PC-9 (cell line): ENCODE measurements at places on chromosomes 12 and 14. TPM values are rescaled to one million over a fixed set of nuclear protein-coding genes. Genes with fewer than 3 reads are reported as not detected.

DNA sequence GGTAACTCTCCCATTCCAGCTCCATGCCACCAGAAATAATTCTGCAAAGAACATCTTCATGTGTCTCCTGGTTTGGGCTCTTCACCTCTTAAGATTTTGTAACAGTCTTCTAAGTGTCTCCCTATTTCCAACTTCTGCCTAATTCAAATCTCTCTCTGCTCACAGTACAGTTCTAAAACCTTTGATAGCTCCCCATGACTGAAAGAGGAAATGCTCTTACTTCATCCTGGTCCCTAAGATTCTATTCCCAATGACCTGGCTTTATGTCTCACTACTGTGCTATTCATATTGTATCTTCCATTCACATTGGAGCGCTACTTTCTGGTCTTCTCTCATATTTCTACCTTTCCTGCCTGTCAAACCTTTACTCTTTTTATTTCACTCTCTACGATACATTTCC is 1.6 kb downstream of the AMN1 start:
- peaks cover 20% of the 10 kb centered on the region; the same call in 1 of the 2 replicates for H3K4me1 ChIP-seq
- no peaks in the 10 kb centered on the region for H3K27me3 ChIP-seq
- DNase-seq = no peak
- H3K4me3 ChIP-seq = no peak overlapping the region
- H3K36me3 ChIP-seq = no peaks in the 10 kb centered on the region
- H3K27ac ChIP-seq = no peak overlapping the region

DNA sequence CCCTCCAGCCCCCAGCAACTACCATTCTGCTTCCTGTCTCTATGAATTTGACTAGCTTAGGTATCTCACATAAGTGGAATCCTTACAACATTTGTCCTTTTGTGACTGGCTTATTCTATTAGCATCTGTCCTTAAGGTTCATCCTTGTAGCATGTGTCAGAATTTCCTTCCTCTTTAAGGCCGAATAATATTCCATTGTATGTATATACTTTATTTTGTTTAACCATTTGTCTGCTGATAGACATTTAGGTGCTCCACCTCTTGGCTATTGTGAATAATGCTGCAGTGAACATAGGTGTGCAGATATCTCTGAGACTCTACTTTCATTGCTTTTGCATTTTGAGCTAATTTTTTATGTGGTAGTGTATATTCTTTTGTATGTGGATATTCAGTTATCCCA is 75.7 kb downstream of the SPATS2 start:
- H3K27me3 ChIP-seq = no peaks in the 10 kb centered on the region
- no peak for DNase-seq
- H3K36me3 ChIP-seq = 0 out of 2 replicates have a peak, but pooled peaks cover 2% of the 10 kb centered on the region
- no peak overlapping the region for H3K4me3 ChIP-seq
- no peak overlapping the region for H3K27ac ChIP-seq

- H3K27me3 ChIP-seq = no peaks in the 10 kb centered on the region
- no peak for DNase-seq
- peak overlapping the region; percentile 80 for H3K27ac ChIP-seq
These were observed 682 bp downstream of the KIAA0586 start for GRCh38 chr14:58428118-58428683.

- no peaks in the 10 kb centered on the region for H3K4me1 ChIP-seq
- no peaks in the 10 kb centered on the region for H3K27me3 ChIP-seq
- DNase-seq = no peak
- H3K4me3 ChIP-seq = peak overlapping the region; percentile 54
- H3K27ac ChIP-seq = no peak overlapping the region
These were observed 65.0 kb upstream of the DDHD1 start for GRCh38 chr14:53218161-53218560.

DIO3 gene
- 0.26 TPM in 1 of 2 replicates, not detected in the other for total RNA-seq

DNA sequence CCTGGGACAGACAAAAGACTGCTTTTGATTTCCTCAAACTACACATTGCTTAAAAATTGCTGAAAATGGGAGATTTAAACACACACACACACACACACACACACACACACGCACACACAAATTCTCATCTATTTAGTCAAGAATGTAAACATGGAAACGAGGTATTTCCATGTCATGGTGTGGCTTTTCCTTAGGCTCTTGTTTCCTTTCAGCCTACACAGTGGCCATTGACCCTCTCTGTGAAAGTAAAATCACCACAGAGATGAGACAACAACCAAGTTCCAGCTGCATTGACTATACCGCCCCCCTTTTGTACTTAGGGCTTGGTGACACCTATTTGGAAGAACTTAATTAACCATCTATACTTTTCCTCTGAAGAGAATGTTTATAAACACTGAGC is 41.9 kb downstream of the TTC8 start:
- no peaks in the 10 kb centered on the region for H3K36me3 ChIP-seq
- no peak overlapping the region for H3K27ac ChIP-seq
- no peaks in the 10 kb centered on the region for H3K4me1 ChIP-seq
- DNase-seq = no peak
- no peak overlapping the region for H3K4me3 ChIP-seq

DNA sequence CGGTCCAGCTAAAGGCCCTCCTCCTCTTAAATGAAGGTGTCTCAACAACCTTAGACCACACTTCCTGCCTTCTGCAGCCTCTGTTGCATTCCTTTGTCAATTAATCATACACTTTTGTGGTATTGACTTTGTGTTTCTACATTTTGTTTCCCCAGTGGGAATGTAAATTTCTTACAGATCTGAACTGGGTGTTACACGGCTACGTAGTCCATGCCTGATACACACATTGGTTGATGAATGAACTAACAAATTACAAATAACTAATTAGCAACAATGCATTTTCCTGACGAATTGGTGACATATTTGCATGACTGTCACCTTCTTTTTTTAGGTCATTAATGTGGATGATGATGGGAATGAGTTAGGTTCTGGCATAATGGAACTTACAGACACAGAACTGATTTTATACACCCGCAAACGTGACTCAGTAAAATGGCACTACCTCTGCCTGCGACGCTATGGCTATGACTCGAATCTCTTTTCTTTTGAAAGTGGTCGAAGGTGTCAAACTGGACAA is 15.2 kb upstream of the CCT2 start:
- peaks cover 16% of the 10 kb centered on the region for H3K36me3 ChIP-seq
- H3K4me1 ChIP-seq = no peaks in the 10 kb centered on the region
- H3K27ac ChIP-seq = no peak overlapping the region
- no peaks in the 10 kb centered on the region for H3K27me3 ChIP-seq
- no peak for DNase-seq

- H3K36me3 ChIP-seq = peaks cover 5% of the 10 kb centered on the region; the same call in 1 of the 2 replicates
- H3K27me3 ChIP-seq = no peaks in the 10 kb centered on the region
- H3K27ac ChIP-seq = peak overlapping the region; percentile 72
- peaks cover 23% of the 10 kb centered on the region for H3K4me1 ChIP-seq
- no peak for DNase-seq
- H3K4me3 ChIP-seq = peak overlapping the region; percentile 77
These were observed 602 bp downstream of the APEX1 start for GRCh38 chr14:20455355-20456300.

SYT1 gene
- 1.2 and 1.5 TPM in 2 replicates for total RNA-seq

- no peak overlapping the region for H3K4me3 ChIP-seq
- H3K4me1 ChIP-seq = no peaks in the 10 kb centered on the region
- no peaks in the 10 kb centered on the region for H3K27me3 ChIP-seq
- no peak overlapping the region for H3K27ac ChIP-seq
- DNase-seq = no peak
- H3K36me3 ChIP-seq = no peaks in the 10 kb centered on the region
These were observed 193.0 kb upstream of the PWP1 start for GRCh38 chr12:107492393-107493134.

RESF1 gene
- total RNA-seq = 25.4 and 33.8 TPM in 2 replicates

GRCh38 chr12:15712823-15713660 is 76.1 kb downstream of the EPS8 start:
- H3K36me3 ChIP-seq = peaks cover 4% of the 10 kb centered on the region
- H3K4me1 ChIP-seq = peaks cover 5% of the 10 kb centered on the region; the same call in 1 of the 2 replicates
- no peak overlapping the region for H3K27ac ChIP-seq
- no peak for DNase-seq
- no peak overlapping the region for H3K4me3 ChIP-seq
- no peaks in the 10 kb centered on the region for H3K27me3 ChIP-seq

DNA sequence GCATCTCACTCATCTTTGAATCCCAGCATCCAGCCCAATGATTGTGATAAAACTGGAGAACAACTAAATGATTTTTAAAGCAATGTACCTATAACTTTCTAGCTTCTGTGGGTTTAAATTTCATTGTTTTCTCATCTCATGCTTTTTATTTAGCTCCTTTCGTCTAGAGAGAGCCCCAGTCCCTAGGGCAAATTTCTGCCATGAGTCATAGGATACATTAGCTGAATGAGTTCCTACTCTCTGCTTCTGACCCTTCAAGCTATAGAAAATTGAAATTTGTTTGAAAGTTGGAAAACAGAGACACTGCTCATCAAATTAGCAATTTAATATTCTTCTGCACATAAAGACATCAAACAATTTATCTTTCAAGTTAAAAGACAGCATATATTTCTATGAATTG is 113.9 kb downstream of the KIF21A start:
- no peaks in the 10 kb centered on the region for H3K4me1 ChIP-seq
- H3K36me3 ChIP-seq = 0 out of 2 replicates have a peak, but pooled peaks cover 6% of the 10 kb centered on the region
- no peak overlapping the region for H3K4me3 ChIP-seq

EGLN3 gene
- 22.6 and 23.6 TPM in 2 replicates for total RNA-seq

DNA sequence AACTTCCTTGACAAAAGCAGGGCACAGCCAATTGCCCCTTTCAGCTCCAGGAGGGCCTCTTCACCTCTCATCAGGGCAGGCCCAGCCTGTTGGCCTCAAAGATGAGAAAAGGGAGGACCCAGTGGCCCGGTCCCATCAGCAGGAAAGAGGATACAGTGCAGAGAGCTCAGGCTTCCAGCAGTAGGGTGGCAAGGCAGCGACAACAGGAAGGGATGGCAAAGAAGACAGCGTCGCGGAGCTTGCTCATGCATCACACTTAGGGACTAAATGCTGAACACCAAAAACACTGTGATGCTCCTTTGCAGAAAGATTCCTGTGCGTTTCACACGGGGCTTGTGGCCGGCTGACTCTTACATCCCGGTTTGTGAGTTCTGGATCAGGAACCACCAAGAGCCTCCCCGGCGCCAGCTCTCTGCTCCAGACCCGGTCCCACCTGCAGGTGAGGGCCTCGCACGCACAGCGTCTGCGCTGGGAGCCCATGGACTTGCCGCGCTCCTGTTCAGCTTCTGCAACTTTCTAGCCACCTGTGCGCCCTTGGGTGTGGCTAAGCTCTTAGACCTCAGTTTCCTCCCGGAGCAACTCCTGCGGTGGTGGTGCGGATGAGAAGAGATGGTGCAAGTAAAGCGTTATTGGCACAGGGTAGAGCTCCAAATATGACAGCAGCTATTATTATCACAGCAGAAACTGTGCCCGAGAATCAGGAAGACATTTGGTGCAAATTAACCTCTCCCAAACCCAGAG is 15.3 kb upstream of the BCL7A start:
- no peak overlapping the region for H3K27ac ChIP-seq
- no peaks in the 10 kb centered on the region for H3K27me3 ChIP-seq
- no peak overlapping the region for H3K4me3 ChIP-seq

DEGS2 gene
- total RNA-seq = 0.11 and 0.15 TPM in 2 replicates

DBX2 gene
- not detected in 2 replicates for total RNA-seq

TGM1 gene
- 7.2 and 7.5 TPM in 2 replicates for total RNA-seq

LTB4R gene
- total RNA-seq = 10.3 and 16.4 TPM in 2 replicates

CLEC4C gene
- total RNA-seq = not detected in 2 replicates

GRCh38 chr12:96516472-96517430 is 27.4 kb downstream of the CFAP54 start:
- H3K27ac ChIP-seq = 0 out of 2 replicates have a peak overlapping the region, but pooled peaks have one; percentile 13
- peaks cover 5% of the 10 kb centered on the region; the same call in 1 of the 2 replicates for H3K4me1 ChIP-seq
- H3K36me3 ChIP-seq = no peaks in the 10 kb centered on the region
- H3K27me3 ChIP-seq = no peaks in the 10 kb centered on the region

DNA sequence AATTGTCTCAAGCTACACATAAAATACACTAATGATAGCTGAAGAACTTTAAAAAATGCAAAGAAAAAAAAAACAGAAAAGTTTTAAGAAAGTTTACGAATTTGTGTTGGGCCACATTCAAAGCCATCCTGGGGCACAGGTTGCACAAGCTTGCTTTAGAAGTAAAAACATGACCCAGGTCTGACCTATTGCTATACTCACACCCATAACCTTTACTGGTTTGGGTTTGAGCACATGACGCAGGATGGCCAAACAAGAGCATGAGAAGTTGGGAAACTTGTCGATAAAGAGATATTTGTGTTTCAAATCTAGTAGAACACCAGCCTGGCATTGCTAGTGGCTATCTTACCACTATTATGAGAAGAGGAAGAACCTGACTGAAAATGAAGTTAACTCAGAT is 143.7 kb downstream of the NOVA1 start:
- no peak overlapping the region for H3K4me3 ChIP-seq
- H3K27ac ChIP-seq = no peak overlapping the region
- DNase-seq = no peak
- no peaks in the 10 kb centered on the region for H3K27me3 ChIP-seq

BTBD6 gene
- total RNA-seq = 9.0 and 12.2 TPM in 2 replicates

KRT83 gene
- total RNA-seq = 0.43 TPM in 1 of 2 replicates, not detected in the other

DNA sequence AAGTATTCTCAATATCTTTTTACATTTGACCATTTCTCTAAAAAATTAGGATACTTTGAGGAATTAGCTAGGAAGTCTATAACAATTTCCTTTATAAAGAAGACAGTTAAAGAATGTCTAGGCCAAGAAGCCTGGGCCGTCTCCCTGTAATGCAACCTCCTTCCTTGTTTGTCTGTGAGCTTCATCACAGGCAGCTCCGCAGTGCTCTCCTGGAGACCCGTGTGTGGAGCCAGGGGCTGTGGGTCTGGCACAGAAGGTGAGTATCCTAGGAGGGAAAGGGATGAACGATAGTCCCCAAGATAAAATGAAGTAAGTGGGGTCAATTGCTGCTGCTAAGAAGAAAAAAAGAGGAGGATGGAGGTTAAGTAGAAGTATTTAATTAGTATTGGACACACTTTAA is 31.8 kb upstream of the ATP23 start:
- no peak for DNase-seq
- no peak overlapping the region for H3K27ac ChIP-seq
- H3K27me3 ChIP-seq = 0 out of 2 replicates have a peak, but pooled peaks cover 3% of the 10 kb centered on the region
- no peak overlapping the region for H3K4me3 ChIP-seq
